ENCODE measurements at places on chromosomes 7 and 10.

GRCh38 chr7:120792861-120793130, 65.1 kb downstream of the TSPAN12 start:
- no peak for DNase-seq

DNA sequence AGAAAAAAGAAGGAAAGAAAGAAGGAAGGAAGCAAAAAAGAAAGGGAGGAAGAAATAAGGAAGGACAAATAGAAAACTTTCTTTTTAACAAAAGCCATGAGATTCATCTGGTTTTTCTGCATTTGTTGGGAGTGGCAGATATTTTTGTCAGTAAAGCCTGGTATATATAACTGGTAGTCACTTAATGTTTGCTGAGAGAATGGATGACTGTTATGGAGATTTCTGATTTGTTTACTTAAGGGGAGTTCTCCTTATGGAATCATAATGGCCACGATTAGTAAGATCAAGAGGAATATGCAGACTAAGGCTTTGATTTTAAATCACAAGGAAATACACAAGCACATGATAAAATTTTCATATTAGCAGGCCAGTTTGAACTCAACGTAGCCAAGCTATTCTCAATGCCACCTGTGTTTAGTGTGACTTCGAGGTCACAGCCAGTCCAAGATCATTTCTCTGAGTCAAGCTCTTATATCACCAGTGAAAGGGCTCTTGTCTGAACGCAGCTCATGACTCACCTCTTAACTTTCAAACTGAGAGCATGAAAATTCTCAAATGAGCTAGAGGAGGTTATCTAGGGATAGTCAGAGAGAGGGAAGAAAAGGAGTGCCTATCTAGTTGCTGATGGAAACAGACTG, 445.1 kb upstream of the ZMIZ1 start:
- no peak for DNase-seq

- no peak for DNase-seq
Observed at GRCh38 chr7:49805371-49806007, 32.1 kb downstream of the VWC2 start.

GRCh38 chr10:71234004-71234894, 21.9 kb downstream of the UNC5B start:
- no peak for DNase-seq

DNA sequence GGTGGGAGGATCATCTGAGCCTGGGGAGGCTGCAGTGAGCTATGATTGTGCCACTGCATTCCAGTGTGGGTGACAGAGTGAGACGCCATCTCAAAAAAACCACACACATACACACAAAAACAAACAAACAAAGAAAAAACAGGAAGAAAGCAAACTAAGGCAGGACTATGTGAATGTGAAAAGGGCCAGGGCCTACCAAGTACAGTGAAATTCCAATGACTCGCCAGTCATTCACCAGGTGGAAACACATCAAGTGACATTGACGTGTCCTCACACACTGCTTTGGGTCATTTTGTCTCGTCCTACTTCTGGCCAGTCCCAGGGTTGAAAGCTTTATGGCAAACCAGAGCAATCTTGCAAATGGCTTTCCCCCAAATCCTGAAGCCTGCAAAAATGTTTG, 79.9 kb downstream of the HIP1 start:
- no peak for DNase-seq

DNA sequence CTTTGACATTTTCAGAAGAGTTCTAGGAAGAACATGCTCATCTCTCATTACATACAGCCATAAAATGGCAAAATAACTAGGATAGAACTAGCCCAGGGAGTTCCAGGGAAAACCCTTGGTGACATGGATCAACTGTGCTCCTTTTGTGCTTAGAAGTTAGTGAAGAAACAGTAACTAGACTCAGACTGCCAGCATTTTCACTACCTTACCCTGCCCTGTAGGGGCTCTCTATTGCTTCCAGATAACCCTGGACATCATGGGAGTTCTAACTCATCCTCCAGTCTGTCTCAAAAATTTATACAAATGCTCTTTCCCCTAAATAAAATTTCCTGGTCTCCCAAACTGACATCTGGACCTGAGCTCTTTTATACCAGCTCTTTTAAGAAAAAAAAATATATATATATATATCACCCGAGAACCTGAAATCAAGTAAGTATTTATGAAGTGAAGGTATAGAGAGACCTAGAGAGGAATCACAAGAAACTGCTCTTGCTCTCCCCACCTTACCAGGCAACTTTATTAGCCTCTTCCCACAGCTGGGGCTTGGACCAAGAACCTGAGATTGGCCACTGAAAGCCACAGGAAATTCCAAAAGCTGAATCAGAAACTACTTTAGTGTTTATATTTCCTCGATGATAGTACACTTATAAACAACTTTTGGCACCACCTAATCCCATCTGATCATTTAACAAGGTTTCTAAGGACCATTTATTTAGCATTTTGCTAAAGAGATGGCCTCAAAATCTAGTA, 101.4 kb downstream of the RELN start:
- no peak for DNase-seq

DNA sequence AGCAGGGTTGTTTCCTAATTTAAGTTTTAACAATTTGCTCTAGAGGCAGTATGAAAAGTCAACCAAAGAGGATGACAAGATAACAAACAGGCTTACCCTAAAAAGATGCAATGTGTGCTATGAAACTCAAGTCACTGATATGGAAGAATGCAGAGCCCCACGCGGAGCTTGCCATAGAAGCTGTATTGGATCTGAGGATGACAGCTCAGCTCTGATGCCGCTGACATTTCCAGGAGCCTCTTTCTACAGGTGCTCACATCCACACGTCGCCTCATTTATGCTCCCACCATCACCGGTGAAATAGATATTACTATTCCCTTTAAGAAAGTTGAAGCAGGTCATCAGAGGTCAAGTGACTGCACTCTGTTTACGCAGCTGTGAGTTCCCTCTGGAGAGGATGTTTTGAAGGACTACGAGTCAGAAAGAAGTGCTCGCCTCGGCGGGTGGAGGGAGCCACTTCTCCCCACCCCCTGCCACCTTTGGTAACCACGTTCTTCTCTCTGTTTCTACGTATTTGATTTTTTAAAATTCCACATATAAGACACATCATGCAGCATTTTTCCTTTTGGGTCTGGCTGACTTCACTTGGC, 275.4 kb downstream of the GLRX3 start:
- no peak for DNase-seq

GRCh38 chr10:123537188-123537961, 128.8 kb upstream of the GPR26 start:
- DNase-seq = no peak

DNA sequence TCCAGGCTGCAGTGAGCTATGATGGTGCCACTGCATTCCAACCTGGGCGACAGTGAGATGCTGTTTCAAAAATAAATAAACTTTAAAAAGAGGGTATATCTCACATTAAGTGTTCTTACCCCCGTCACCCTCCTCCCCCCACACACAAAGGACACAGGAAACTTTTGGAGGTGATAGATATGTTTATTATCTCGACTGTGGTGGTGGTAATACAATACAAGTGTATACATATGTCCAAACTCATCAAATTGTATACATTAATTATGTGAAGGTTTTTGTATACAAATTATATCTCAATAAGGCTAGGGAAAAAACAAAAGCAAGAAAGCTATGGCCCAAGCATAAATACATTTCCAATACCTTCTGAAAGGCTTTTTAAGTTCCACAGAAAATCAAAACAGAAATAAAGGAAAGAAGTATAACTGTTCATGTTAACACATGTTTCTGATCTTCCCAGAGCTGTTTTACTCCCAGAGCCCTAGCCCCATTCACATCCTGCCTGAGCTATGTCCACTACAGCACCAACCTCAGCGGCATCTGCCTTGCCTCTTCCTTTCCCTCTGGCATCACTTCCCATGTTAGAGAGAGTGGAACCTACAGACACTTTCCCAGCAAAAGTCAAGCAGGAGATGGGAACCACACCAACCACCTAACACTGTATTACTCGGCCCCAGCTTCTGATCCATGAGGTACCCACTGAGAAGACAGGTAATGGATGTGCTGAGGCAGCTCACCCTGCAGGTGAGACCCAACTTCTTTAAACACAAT, 48.1 kb downstream of the SGMS1 start:
- DNase-seq = no peak

DNA sequence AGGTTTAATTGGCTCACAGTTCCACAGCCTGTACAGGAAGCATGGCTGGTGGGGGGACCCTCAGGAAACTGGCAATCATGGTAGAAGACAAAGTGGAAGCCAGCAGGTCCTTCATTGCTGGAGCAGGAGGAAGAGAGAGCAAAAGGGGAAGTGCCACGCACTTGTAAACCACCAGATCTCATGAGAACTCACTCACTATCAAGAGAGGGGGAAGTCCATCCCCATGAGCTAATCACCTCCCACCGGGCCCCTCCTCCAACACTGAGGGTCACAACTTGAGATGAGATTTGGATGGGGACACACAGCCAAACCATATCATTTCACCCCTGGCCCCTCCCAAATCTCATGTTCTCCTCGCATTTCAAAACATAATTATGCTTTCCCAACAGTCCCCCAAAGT, 171.9 kb upstream of the CACNA2D1 start:
- no peak for DNase-seq

- DNase-seq = no peak
Observed at GRCh38 chr7:37982423-37982822, 62.0 kb downstream of the EPDR1 start.

DNA sequence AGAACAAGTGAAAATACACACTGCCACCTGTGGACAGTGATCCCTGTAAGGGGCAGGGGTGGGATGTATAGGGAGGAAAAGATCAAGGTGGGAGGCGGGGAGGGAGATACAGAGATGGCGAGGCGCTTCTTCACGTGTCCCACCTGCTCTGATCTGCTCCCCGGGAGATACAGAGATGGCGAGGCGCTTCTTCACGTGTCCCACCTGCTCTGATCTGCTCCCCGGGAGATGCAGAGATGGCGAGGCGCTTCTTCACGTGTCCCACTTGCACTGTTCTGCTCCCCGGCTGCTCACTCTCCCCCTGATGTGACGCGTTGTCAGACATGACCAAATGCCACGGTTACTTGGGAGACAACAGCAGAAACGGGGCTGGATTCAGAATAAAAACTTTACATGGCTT, 308.3 kb upstream of the SHH start:
- DNase-seq = no peak

- no peak for DNase-seq
Observed at GRCh38 chr10:85926136-85926535, 440.5 kb downstream of the GRID1 start.

GRCh38 chr7:80768756-80769155, 130.3 kb downstream of the CD36 start:
- DNase-seq = no peak

GRCh38 chr7:41816111-41816510, 113.2 kb upstream of the INHBA start:
- DNase-seq = no peak

Measured in right forelimb (tissue), 1 donor.